ENCODE measurements at places on chromosomes 2 and 18.

GRCh38 chr18:3824101-3824500 lies 374.1 kb downstream of the TGIF1 start:
- no peak for DNase-seq
- no peaks in the 10 kb centered on the region for H3K36me3 ChIP-seq
- H3K4me3 ChIP-seq, result no peak overlapping the region
- no peak overlapping the region for H3K27ac ChIP-seq
- peaks cover 8% of the 10 kb centered on the region for H3K27me3 ChIP-seq
- no peaks in the 10 kb centered on the region for H3K4me1 ChIP-seq

GRCh38 chr2:145919477-145919876 lies 1399.6 kb upstream of the ZEB2 start:
- DNase-seq, result no peak
- no peaks in the 10 kb centered on the region for H3K36me3 ChIP-seq
- no peak overlapping the region for H3K27ac ChIP-seq
- H3K4me1 ChIP-seq, result no peaks in the 10 kb centered on the region

DNA sequence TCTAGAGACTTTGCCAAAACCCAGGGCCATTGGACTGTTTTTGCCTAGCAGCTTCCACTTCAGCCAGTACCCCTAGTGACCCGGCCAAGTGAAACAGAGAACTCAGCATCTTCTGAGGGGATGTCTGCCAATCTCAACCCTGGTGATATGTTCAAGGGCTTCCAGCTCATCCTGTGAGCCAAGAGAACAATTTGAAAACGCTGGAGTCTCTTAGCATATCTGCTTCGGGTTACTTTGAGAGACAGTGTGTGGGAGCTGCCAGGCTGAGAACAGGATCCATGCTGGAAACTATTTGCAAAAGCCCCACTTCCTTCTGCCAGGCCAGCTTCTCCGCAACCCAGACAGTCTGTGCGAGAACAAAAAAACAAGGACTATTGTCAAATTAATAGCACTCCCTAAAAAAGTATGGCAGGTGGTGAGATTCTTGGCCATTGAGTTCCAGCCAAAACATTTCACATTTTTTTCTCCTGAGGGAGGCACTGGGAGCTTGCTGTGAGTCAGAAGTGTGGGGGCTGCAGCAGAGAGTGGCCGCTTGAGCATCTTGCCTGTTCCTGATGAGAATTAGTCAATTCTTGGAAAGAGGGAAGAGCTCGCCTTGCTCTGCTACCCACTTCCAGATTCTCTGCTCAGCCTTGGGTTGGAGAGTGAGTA lies 395.6 kb upstream of the TRIB2 start:
- DNase-seq, result no peak
- no peaks in the 10 kb centered on the region for H3K27me3 ChIP-seq
- no peak overlapping the region for H3K27ac ChIP-seq
- H3K4me1 ChIP-seq, result peaks cover 4% of the 10 kb centered on the region
- no peak overlapping the region for H3K4me3 ChIP-seq

DNA sequence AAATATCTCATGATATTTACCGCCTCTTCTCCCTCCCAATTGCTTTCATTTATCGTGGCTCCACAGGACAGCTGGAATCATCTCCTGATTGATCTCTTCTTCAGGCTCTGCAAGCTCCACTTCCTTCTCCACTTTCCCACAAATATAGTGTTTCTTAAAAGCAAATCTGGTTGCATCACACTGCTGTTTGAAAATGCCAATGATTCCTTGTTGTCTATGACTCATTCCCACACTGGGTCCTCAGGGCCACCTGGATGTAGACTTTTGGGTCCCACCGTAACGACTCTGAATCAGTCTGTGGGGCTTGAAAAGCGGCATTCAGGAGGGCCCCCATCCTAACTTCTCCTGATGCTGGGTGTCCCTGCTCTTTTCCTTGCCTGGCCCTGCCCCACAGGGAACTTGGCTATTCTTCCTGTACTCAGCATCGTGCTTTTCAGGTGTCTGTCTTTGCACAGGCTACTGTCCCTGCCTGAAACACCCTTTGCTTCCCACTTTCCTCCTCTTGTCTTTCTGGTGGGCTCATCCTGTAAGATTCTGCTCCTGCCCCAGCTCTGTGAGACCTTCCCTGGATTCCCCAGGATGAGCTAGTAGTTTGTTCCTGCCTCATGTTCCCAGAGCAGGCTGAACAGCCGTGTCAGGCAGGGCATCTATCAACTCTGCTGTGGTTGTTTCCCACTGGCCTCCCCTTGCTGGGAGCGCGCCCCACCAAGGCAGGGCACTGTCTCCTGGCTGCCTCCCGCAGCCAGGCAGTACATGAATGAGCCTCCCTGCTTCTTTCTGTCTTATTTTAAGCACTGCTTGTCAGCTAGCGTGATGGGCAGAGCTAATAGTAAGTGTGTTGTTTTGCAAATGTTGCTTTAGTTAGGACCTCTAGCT lies 111.9 kb downstream of the KCTD1 start:
- no peak overlapping the region for H3K27ac ChIP-seq
- peaks cover 8% of the 10 kb centered on the region for H3K27me3 ChIP-seq
- no peaks in the 10 kb centered on the region for H3K36me3 ChIP-seq
- H3K4me1 ChIP-seq, result no peaks in the 10 kb centered on the region

GRCh38 chr2:238431-238830 lies 25.4 kb downstream of the SH3YL1 start:
- H3K27me3 ChIP-seq, result no peaks in the 10 kb centered on the region
- H3K27ac ChIP-seq, result no peak overlapping the region
- peaks cover 25% of the 10 kb centered on the region for H3K36me3 ChIP-seq
- H3K4me3 ChIP-seq, result no peak overlapping the region

DNA sequence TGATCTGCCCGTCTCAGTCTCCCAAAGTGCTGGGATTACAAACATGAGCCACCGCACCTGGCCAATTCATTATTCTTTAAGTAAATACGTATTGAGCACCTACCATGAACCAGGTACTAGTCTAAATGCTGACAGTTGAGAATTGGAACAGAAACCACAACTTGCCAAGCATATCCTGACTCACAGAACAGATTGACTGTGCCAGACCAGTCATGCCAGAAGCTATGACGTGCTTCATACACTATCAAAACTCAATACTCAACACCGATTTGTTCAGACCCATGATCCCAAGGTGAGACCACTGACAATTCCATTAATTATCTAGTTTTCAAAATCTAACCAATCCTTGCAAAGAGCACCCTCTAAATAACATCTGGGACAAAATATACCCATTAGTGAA lies 148.6 kb downstream of the B3GNT2 start:
- H3K4me1 ChIP-seq, result no peaks in the 10 kb centered on the region
- H3K4me3 ChIP-seq, result no peak overlapping the region
- H3K36me3 ChIP-seq, result no peaks in the 10 kb centered on the region
- H3K27me3 ChIP-seq, result no peaks in the 10 kb centered on the region

DNA sequence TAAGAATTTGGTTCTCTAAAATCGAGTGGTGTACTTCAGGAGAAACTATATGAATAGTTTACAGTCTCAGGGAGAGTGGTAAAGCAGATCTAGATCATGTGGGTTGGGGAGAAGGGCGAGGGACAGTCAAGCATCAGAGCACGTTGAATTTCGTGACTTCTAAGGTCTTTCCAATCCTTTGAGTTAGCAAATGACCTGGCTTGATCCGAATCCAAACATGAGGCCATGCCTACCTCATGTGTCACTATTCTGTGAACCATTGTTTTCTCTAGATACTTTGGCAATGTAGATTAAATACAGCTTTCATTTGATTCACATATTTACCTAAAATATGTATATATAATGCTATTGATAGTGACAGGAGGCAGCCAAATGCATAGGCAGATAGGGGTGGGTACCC lies 674.9 kb downstream of the NYAP2 start:
- H3K27me3 ChIP-seq, result no peaks in the 10 kb centered on the region
- no peaks in the 10 kb centered on the region for H3K36me3 ChIP-seq
- DNase-seq, result no peak
- no peak overlapping the region for H3K27ac ChIP-seq
- no peak overlapping the region for H3K4me3 ChIP-seq

DNA sequence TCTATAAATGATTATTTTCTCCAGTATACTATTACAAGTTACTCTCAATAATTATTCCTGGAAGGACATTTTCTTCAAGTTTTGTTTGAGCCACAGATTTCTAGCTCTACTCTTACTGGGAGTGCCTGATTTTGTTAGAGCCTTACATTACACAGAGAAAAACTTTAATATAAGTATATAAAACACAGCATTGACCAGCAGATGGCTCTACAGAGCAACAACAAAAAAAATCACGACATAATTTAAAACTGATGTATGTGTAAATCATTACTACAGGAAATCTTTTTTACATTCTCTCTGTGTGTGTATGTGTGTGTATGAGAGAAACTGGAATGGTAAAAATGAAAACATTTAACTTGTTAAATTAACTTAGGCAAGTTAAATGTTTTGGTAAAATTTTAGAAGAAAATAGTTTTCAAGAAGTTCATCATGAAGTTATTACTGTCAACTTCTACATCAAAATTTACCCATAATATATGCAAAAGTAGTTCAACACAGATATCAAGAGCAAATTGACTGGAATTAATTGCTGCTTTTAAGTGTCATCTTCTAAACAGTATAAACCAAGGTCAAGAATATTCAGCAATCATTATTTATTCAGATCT lies 103.3 kb downstream of the MDH1 start:
- no peak overlapping the region for H3K4me3 ChIP-seq
- H3K27me3 ChIP-seq, result no peaks in the 10 kb centered on the region
- H3K36me3 ChIP-seq, result no peaks in the 10 kb centered on the region
- DNase-seq, result peak; percentile 14

DNA sequence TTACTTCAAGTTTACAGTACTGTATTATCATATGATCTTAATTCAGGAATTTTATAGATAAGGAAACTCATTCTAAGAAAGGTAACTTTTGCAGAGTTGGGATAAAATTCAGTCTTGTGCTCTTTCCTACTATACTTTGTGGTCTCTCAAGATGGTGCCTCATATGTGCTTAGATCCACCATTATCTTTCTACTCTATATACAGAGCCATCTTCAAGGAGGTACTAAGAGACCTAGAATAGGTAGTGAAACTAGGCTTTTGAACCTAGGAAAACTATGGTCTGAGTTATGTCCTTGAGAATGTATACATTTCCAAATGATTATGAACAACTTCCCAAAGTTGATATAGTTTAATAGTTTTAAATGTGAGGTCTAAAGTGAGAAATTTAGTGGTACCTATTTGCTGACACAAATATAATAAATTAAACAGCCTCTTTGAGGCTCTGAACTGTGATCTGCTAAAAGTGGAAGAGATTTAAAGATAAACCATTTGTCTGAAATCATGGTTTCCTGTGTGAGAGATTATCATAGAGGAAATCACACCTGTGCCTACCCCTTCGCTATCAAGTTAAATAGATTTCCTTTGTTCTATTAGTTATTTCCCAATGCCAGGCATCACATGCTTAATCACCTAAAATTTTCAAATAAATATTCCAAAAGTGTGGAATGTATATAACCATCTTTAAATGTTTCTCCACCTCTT lies 27.2 kb downstream of the ACAA2 start:
- no peaks in the 10 kb centered on the region for H3K27me3 ChIP-seq
- no peak overlapping the region for H3K27ac ChIP-seq
- peaks cover 46% of the 10 kb centered on the region for H3K4me1 ChIP-seq
- H3K36me3 ChIP-seq, result peaks cover 42% of the 10 kb centered on the region

DNA sequence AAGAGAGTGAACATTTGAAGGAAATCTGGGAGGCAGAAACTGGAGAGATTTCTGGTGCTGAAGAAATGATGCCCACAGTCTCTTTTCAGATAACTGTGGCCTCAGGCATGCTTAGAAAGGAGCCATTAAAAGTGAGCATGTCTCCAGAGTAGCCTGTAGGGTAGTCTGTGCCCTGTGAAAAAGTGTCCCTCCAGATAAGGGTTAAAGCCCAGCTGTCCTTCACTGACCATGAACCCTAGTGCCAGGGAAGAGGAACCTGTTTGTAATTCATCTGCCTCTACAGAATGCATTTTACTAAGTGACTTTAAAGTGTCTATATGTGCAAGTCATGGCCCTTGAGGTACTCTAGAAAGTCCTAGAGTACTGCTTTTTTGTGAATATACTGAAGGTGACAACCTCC lies 30.5 kb upstream of the EHBP1 start:
- no peak for DNase-seq
- H3K4me1 ChIP-seq, result no peaks in the 10 kb centered on the region
- no peak overlapping the region for H3K27ac ChIP-seq
- peaks cover 3% of the 10 kb centered on the region for H3K27me3 ChIP-seq

DNA sequence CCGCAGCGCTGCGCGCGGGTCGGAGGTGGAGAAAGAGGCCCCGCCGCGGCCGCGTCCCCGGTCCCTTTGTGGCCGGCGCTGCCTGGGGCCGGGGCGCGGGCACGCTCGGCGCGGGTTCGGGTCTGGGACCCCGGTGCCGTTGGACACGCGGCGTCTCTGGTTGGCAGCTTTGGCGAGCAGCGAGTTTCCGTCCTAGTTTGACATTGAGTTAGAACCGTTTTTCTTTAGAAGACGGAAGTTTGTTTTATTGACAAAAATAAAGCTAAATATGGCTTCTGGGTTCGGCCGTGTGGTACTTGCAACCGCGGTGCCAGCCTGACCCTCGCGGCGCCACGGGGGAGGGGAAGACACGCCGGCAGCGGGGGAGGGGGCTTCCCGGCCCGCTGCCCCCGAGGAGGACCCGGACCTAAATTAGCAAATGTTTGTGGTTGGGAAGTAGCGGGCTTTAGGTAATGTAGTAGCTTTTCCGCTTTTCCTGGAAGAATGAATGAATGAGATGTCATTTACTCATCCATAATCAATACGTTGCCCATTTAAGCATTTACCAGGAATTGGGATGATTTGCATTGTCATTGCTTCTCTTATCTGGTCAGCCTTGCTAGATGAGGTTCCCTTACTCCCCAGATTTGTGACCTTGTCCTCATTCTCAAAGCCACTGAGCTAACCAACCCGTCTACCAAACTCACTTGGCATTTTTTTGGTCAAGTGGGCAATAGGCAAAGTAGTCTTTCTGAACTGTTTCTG lies 530 bp downstream of the GALNT1 start:
- peaks cover 29% of the 10 kb centered on the region for H3K4me1 ChIP-seq
- H3K36me3 ChIP-seq, result peaks cover 10% of the 10 kb centered on the region
- H3K27me3 ChIP-seq, result peaks cover 17% of the 10 kb centered on the region
- peak overlapping the region; percentile 62 for H3K4me3 ChIP-seq

DNA sequence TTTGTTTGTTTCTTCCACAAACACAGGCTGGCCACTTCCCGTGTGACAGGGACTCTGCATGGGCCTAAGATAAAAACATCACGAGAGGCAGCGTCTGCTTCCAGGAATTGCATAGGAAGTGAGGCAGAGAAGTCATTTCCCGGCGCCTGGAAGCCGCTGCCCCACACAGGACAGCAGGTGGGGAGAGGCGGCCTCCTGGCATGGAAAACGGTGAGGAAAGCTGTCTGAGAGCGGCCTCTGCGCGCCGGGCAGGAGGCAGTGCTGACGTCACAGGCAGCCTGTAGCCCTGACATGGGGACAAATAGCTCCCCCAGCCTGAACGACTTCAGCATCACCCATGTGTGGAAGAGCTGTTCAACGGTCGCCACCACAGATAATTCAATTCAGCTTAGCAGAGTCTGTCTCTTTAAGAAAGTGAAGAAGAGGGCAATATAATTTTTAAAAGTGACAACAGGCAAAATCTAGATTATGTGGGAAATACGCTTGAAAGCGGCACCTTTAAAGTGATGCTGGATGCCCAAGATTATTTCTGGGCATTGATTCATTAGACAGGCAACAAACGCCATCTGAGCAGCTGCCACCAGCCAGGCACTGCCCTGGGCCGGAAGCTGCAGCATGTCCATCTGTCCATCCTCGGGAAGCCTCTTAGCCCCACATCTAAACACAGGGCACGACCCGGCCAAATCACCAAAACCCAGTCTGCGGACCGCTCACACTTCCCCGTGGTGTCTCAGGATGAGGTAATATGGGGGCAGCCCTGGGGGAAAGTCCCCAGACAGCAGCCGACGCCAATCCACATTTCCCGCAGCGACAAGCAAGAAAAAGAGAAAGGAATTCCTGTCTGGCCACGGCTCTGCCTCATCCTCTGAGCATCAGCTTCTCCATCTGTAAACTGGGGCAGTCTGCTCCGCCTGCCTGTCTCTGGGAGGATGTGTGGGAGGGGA lies 138.9 kb downstream of the PXDN start:
- H3K36me3 ChIP-seq, result no peaks in the 10 kb centered on the region
- no peak for DNase-seq
- peaks cover 14% of the 10 kb centered on the region for H3K27me3 ChIP-seq
- H3K4me3 ChIP-seq, result no peak overlapping the region
